ENCODE measurements at places on chromosomes 3 and 15.

DNA sequence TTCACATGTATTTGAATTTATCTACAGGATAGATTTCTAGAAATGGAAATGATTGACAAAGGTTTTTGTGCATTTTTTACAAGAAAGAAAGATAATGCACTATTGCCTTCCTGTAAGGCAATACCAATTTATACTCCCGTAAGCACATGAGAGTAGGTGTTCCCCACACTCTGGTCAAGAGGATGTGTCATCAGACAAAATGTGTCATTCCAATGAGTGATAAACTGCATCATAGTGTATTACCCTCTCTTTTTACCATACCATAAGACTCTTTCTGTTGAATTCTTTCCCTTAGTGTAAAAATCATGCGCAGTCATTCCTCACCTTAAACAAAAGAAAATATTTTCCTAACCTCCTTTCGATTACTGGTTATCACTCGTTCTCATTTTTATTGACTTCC is 251.0 kb downstream of the ROBO1 start:
- H3K36me3 ChIP-seq = no peaks in the 10 kb centered on the region
- H3K4me1 ChIP-seq = no peaks in the 10 kb centered on the region
- DNase-seq = no peak
- H3K4me3 ChIP-seq = no peak overlapping the region

- no peaks in the 10 kb centered on the region for H3K36me3 ChIP-seq
- DNase-seq = no peak
- H3K4me1 ChIP-seq = peaks cover 7% of the 10 kb centered on the region
- no peaks in the 10 kb centered on the region for H3K27me3 ChIP-seq
Measured at GRCh38 chr15:99473981-99474906, 91.5 kb upstream of the MEF2A start.

GRCh38 chr3:102158080-102158740 is 276.6 kb upstream of the ZPLD1 start:
- no peak for DNase-seq
- H3K27ac ChIP-seq = no peak overlapping the region

- no peak for DNase-seq
- peaks cover 21% of the 10 kb centered on the region for H3K27me3 ChIP-seq
- peaks cover 11% of the 10 kb centered on the region for H3K4me1 ChIP-seq
- no peak overlapping the region for H3K27ac ChIP-seq
- no peak overlapping the region for H3K4me3 ChIP-seq
Measured at GRCh38 chr15:92665100-92665555, 9.6 kb upstream of the FAM174B start.

DNA sequence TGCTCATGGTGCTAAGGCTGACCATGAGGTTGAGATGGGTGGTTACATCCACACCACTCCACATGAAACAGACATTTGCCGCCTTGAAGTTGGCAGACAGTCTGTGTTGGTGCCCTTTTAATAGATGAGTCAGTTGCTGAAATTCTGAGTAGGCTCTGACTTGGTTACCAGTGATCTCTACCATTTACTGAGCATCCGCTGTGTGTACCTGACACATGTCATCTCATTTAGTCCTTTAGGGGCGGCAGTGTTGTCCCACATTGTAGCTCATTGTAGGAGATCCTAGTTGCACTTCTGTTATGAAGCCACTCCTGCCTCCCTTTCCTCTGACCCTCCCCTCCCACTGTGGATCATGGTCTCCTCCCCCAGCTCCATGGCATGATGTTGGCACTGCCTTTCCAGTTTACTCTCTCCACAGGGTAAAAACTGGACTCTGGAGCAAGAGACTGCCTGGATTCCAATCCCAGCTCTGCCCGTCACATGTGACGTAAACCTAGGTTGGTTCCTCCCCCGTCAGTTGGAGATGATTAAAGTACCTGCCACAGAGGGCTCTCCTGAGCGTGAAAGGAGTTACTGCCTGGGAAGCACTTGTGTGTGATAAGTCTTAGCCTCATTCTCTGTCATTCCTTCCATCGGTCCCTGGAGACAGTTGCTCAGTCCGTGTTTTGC is 21.6 kb downstream of the SLCO3A1 start:
- no peaks in the 10 kb centered on the region for H3K27me3 ChIP-seq
- H3K4me1 ChIP-seq = peaks cover 31% of the 10 kb centered on the region
- no peak overlapping the region for H3K4me3 ChIP-seq
- DNase-seq = no peak
- H3K27ac ChIP-seq = no peak overlapping the region
- peaks cover 38% of the 10 kb centered on the region for H3K36me3 ChIP-seq

GRCh38 chr15:31069360-31070000 is 32.0 kb downstream of the TRPM1 start:
- H3K27ac ChIP-seq = no peak overlapping the region
- DNase-seq = no peak
- peaks cover 13% of the 10 kb centered on the region for H3K27me3 ChIP-seq
- H3K36me3 ChIP-seq = no peaks in the 10 kb centered on the region
- no peak overlapping the region for H3K4me3 ChIP-seq

DNA sequence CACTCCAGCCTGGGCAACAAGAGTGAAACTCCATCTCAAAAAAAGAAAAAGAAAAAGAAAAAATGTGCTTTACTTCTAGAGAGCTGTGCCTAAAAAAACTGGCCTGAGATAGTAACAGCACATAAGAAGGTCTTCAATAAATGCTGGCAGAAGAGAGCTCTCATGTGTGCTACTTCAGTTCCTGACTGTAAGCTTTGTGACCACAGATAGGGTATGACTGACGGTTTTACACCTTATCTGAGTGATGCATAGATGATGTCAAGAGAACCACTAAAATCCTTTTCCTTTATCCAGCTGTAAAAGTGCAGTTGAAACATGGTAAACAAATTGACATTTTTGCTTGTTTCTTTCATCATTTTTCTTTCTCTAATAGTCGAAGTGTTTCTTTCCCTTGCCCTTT is 127.9 kb downstream of the C3orf70 start:
- peaks cover 19% of the 10 kb centered on the region for H3K36me3 ChIP-seq
- DNase-seq = no peak
- no peak overlapping the region for H3K4me3 ChIP-seq
- H3K27me3 ChIP-seq = no peaks in the 10 kb centered on the region
- peaks cover 3% of the 10 kb centered on the region for H3K4me1 ChIP-seq

DNA sequence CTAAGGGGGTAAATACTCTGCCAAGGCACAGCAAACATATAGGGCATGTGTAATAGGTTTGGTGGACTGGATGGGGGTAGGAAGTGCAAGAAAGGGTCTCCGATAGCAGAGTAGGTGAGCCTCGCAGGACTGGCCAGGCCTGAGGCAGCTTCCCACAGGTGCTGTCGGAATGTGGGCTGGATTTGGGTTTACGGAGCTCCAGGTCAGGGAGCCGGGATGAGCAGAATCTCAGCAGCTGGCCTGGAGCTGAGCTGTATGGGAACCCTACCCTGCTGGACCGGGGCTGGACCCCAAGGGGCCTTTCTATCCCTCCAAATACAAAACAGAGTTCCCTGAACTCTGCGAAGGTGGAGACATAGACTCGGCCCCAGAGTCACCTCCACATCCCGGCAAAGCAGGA is 15.0 kb downstream of the KLF15 start:
- no peak overlapping the region for H3K27ac ChIP-seq
- no peaks in the 10 kb centered on the region for H3K4me1 ChIP-seq
- DNase-seq = no peak

GRCh38 chr3:63365671-63366070 is 87.6 kb downstream of the SYNPR start:
- H3K27me3 ChIP-seq = no peaks in the 10 kb centered on the region
- no peaks in the 10 kb centered on the region for H3K4me1 ChIP-seq
- DNase-seq = no peak

DNA sequence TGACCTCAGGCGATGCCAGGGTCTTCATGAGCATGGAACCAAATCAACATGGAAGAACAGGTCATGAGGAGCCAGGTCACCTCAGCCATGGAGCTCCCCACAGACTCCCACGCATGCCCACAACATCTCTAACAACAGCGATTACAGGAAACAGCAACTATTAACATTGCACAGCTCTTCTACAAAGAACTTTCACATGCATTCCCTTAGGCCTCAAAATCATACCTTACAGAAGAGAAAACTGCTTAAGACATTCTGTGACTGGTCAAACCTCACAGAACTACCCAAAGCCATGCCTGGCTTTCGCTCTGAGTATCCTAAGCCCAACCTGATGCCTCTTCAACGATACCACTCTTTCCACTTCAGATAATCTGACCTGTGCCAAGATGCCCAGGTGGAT is 117.8 kb downstream of the OXNAD1 start:
- peaks cover 51% of the 10 kb centered on the region for H3K4me1 ChIP-seq
- H3K4me3 ChIP-seq = no peak overlapping the region
- no peaks in the 10 kb centered on the region for H3K27me3 ChIP-seq
- no peak for DNase-seq
- H3K27ac ChIP-seq = peak overlapping the region; percentile 70
- H3K36me3 ChIP-seq = peaks cover 84% of the 10 kb centered on the region

GRCh38 chr15:31280046-31280830 is 46.4 kb upstream of the KLF13 start:
- H3K27ac ChIP-seq = no peak overlapping the region
- peaks cover 9% of the 10 kb centered on the region for H3K27me3 ChIP-seq
- DNase-seq = peak; percentile 1
- H3K4me3 ChIP-seq = no peak overlapping the region
- H3K4me1 ChIP-seq = no peaks in the 10 kb centered on the region

DNA sequence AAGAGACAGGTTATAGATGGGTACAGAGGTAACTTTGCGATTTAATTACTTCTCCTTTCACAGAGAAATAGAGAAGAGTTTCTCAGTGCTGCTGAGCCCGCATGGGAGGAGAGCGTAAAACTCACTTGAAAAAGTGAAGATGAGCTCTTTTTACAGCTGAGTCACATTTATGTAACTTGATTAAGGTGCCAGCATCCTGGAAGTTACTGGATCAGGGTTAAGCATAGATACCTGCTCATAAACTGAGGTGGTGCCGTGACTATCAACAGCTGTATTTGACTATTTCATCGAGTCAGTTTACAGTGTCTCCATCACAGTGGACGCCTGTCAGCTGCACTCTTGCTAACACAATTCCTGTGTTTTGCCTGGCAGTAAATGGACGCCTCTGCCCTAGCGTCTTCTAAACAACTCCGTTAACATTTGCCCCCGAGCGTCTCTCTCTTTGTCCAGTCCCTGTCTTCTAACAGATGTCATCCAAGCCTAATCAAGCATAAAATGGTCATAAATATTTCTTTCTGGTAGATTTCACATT is 414.6 kb downstream of the FOXP1 start:
- H3K36me3 ChIP-seq = peaks cover 26% of the 10 kb centered on the region
- no peak overlapping the region for H3K4me3 ChIP-seq
- no peak for DNase-seq
- H3K4me1 ChIP-seq = peaks cover 3% of the 10 kb centered on the region

DNA sequence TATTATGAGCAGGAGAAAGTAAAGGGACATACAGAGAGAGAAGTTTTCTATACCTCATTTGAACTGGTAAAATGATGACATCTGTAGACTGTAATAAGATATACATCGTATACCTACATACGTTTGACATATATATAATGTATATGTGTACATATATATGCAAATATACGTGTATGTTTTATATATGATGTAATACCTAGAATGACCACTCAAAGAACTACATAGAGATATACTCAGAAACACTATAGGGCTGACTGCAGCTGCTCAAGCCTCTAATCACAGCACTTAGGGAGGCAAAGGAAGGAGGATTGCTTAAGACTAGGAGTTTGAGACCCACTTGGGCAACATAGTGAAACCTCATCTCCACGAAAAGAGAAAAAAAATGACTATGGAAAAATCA is 48.5 kb upstream of the MCTP2 start:
- peaks cover 14% of the 10 kb centered on the region for H3K4me1 ChIP-seq
- H3K27ac ChIP-seq = no peak overlapping the region
- H3K36me3 ChIP-seq = peaks cover 9% of the 10 kb centered on the region
- no peak overlapping the region for H3K4me3 ChIP-seq
- DNase-seq = no peak
- peaks cover 4% of the 10 kb centered on the region for H3K27me3 ChIP-seq

- no peaks in the 10 kb centered on the region for H3K27me3 ChIP-seq
- H3K4me1 ChIP-seq = no peaks in the 10 kb centered on the region
- no peak for DNase-seq
- no peaks in the 10 kb centered on the region for H3K36me3 ChIP-seq
- H3K4me3 ChIP-seq = no peak overlapping the region
- H3K27ac ChIP-seq = no peak overlapping the region
Measured at GRCh38 chr3:193400304-193400703, 21.8 kb upstream of the ATP13A5 start.

- DNase-seq = no peak
- no peak overlapping the region for H3K27ac ChIP-seq
- H3K27me3 ChIP-seq = no peaks in the 10 kb centered on the region
- no peak overlapping the region for H3K4me3 ChIP-seq
- peaks cover 22% of the 10 kb centered on the region for H3K36me3 ChIP-seq
- peaks cover 12% of the 10 kb centered on the region for H3K4me1 ChIP-seq
Measured at GRCh38 chr15:64305261-64305660, 50.7 kb downstream of the CSNK1G1 start.

GRCh38 chr3:131091768-131092167 is 65.1 kb downstream of the NEK11 start:
- no peak overlapping the region for H3K4me3 ChIP-seq
- DNase-seq = no peak
- peaks cover 2% of the 10 kb centered on the region for H3K27me3 ChIP-seq
- no peaks in the 10 kb centered on the region for H3K36me3 ChIP-seq
- H3K27ac ChIP-seq = no peak overlapping the region
